Heart right ventricle (tissue), 16 donors: ENCODE measurements at places on chromosomes 3 and 15. TPM values are rescaled to one million over a fixed set of nuclear protein-coding genes. Genes with fewer than 3 reads are reported as not detected.

Gene SAXO2
- 3.8 TPM for total RNA-seq

Gene CCDC39
- not detected for total RNA-seq

Gene LAMB2
- total RNA-seq, result 740 TPM

Gene EFCAB12
- not detected for total RNA-seq

Gene ANKRD63
- not detected for total RNA-seq

Gene ADCY5
- total RNA-seq, result 154 TPM

Gene RTP4
- total RNA-seq, result 0.74 TPM

Gene BLOC1S6
- 26.0 TPM for total RNA-seq

Gene CALML4
- 0.28 TPM for total RNA-seq

Gene GABRB3
- 4.5 TPM for total RNA-seq

Gene LRRFIP2
- 127 TPM for total RNA-seq

GRCh38 chr3:142057331-142057725, 92.0 kb downstream of the TFDP2 start:
- DNase-seq, result no peak

GRCh38 chr3:47015151-47015550, 35.7 kb downstream of the NBEAL2 start:
- no peak for DNase-seq

- no peak for DNase-seq
These were observed 41.6 kb upstream of the ROPN1 start for GRCh38 chr3:124033360-124034015.

- DNase-seq, result no peak
These were observed 49.8 kb upstream of the ARL8B start for GRCh38 chr3:5072100-5072816.

- DNase-seq, result no peak
These were observed 36.8 kb downstream of the KLHL6 start for GRCh38 chr3:183518491-183519251.

GRCh38 chr3:66593978-66594377, 93.2 kb upstream of the LRIG1 start:
- no peak for DNase-seq

DNA sequence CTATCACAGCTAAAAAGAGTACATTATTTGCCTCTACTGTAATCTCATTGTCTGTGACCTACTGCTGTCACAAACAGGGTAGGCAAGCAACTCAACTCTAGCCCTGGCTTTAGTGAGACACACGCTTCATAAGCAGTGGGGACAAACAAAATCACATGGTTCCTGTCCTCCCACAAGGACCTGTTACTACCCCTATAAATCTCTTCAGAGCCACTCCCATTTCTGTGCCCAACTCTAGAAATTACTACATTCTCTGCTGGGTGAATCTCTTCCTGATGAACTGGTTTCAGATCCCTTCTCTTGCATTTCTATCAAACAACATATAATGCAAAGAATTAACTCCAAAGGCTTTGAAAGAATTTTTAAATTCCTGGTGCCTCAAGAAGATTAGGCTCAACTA, 117.3 kb downstream of the DMXL2 start:
- no peak for DNase-seq

GRCh38 chr3:158200955-158201354, 91.1 kb downstream of the RSRC1 start:
- no peak for DNase-seq

GRCh38 chr15:91104111-91104510, 4.1 kb downstream of the SV2B start:
- peak; percentile 29 for DNase-seq

GRCh38 chr3:12286927-12287726, 1.7 kb upstream of the PPARG start:
- DNase-seq, result peak; percentile 57

- no peak for DNase-seq
These were observed 85.3 kb downstream of the MEIS2 start for GRCh38 chr15:37015035-37015434.

GRCh38 chr3:66486202-66486601, 14.6 kb downstream of the LRIG1 start:
- DNase-seq, result no peak

- DNase-seq, result no peak
These were observed 29.6 kb downstream of the AAGAB start for GRCh38 chr15:67224889-67225288.

DNA sequence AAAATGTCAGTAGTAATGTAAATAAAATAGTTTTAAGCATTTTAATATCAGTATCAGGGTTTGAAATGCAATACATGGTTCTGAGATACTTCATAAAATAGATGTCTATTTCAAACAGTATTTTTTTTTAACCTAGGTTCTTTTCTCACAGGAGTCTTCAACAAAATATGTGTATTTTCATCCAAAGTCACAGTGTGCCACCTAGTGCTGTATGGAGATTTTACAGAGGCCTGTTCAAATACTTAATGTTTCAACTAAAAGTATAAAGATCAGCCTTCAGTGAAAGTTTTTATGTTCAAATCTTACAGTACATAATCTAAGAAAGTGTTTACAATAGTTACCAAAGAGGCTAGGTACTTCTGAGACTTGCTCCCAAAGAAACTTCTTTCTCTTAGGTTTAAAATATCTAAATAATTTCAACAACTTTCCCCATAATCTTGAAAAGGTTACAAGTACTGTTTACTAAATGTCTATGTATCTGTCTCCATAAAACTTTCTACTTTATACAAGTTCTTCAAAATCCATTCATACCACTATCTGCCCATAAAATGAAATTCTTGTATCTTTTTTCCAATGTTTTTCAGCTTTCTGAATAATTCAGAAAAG, 38.3 kb downstream of the SCAPER start:
- peak; percentile 9 for DNase-seq

DNA sequence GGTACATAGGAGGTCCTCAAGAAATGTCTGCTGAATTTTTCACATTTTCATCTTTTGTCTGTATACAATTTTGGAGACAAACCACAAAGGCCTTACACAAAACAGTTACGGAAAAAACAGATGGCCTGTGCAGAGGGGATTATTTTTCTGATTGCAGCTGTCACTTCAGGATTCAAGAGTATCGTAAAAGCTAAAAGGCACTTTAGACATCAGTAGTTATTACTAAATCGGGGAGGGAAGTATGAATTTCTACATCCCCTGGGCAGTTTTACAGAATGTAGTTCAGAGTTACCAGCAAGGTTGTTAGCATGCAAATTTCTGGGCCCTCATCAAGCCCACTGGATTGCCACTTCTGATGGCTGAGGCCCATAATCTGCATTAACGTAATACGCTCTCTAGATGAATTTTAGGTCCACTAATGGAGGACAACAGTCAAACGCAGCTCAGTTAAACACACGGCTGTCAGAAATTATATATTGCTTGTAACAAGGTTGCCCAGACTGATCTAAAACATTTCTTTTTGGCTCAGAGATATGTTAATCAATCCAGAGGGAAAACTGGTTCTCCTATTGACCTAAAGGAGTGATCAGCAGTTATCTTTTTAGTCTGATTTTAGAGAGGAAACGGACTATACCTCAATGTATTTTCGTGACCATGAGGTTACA, 1.1 kb downstream of the RIOX2 start:
- no peak for DNase-seq

GRCh38 chr3:186577521-186577920, 7.0 kb downstream of the DNAJB11 start:
- DNase-seq, result no peak

GRCh38 chr3:181690769-181691168, 21.0 kb upstream of the SOX2 start:
- no peak for DNase-seq

- DNase-seq, result no peak
These were observed 88.3 kb upstream of the PPIB start for GRCh38 chr15:64251121-64251520.
